Activated B cell treated with CpG ODN at 0.5 μM for 24 hours (primary cell): ENCODE measurements at places on chromosomes 1 and 21.

GRCh38 chr1:6999826-7000225 is 214.6 kb downstream of the CAMTA1 start:
- no peak overlapping the region for H3K4me3 ChIP-seq
- no peak for DNase-seq
- H3K27me3 ChIP-seq: peaks cover 16% of the 10 kb centered on the region
- no peaks in the 10 kb centered on the region for H3K36me3 ChIP-seq
- H3K4me1 ChIP-seq: no peaks in the 10 kb centered on the region
- H3K27ac ChIP-seq: no peak overlapping the region

DNA sequence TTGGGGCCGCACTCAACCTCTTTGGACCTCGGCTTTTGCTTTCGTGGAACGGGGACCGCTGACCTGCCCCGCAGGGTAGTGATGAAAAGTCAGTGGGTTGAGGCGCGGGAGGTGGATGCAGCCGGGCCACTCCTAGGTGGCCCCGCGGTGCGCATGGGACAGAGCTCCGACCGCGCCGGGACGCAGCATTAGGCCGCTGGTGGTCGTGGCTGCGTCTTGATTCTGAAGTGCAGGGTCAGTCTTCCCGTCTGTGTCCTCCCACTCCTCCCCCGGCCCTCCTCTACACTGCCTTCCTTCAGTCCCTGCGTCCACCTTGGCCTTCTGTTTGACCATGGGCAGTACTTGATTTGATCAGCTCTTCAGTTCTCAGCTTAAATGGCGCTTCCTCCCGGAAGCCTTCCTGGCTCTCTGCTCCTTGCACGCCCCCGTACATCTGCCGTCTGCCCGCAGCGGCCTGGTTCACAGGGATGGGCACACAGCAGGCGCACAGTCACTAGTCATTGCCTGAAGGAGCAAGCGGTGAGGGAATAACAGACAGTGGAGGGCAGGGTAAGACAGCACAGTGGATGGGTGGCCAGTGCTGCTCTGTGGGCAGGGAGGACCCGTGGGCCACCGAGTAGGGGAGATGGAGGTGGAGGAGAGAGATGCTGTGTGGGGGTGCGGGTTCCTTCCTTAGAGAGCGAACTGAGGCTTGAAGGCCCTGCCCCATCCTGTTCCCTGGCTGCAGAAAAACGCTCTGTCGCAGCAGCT is 633 bp downstream of the THEMIS2 start:
- peaks cover 18% of the 10 kb centered on the region for H3K36me3 ChIP-seq
- DNase-seq: no peak
- no peaks in the 10 kb centered on the region for H3K27me3 ChIP-seq
- H3K4me1 ChIP-seq: peaks cover 59% of the 10 kb centered on the region

- no peaks in the 10 kb centered on the region for H3K36me3 ChIP-seq
- no peak overlapping the region for H3K4me3 ChIP-seq
- no peak for DNase-seq
- no peak overlapping the region for H3K27ac ChIP-seq
- H3K4me1 ChIP-seq: no peaks in the 10 kb centered on the region
- no peaks in the 10 kb centered on the region for H3K27me3 ChIP-seq
These were observed 25.1 kb downstream of the CDCP2 start for GRCh38 chr1:54127594-54128300.

GRCh38 chr1:150207281-150207971 is 28.5 kb downstream of the ANP32E start:
- no peaks in the 10 kb centered on the region for H3K36me3 ChIP-seq
- H3K4me3 ChIP-seq: no peak overlapping the region
- H3K27me3 ChIP-seq: peaks cover 2% of the 10 kb centered on the region

GRCh38 chr1:154744352-154745035 is 125.6 kb downstream of the KCNN3 start:
- H3K27ac ChIP-seq: no peak overlapping the region
- peaks cover 11% of the 10 kb centered on the region for H3K4me1 ChIP-seq
- H3K27me3 ChIP-seq: peaks cover 56% of the 10 kb centered on the region
- no peaks in the 10 kb centered on the region for H3K36me3 ChIP-seq

- H3K4me1 ChIP-seq: peaks cover 19% of the 10 kb centered on the region
- no peaks in the 10 kb centered on the region for H3K27me3 ChIP-seq
- DNase-seq: no peak
- H3K4me3 ChIP-seq: peak overlapping the region; percentile 8
- H3K36me3 ChIP-seq: peaks cover 10% of the 10 kb centered on the region
- no peak overlapping the region for H3K27ac ChIP-seq
These were observed 1.8 kb upstream of the CTPS1 start for GRCh38 chr1:40977716-40978115.

- H3K27me3 ChIP-seq: peaks cover 52% of the 10 kb centered on the region
- peak overlapping the region; percentile 53 for H3K4me3 ChIP-seq
- DNase-seq: no peak
- H3K36me3 ChIP-seq: no peaks in the 10 kb centered on the region
- H3K4me1 ChIP-seq: peaks cover 16% of the 10 kb centered on the region
- no peak overlapping the region for H3K27ac ChIP-seq
These were observed 1.6 kb downstream of the COLGALT2 start for GRCh38 chr1:184035719-184036516.

GRCh38 chr1:235246022-235246948 is 81.7 kb downstream of the ARID4B start:
- no peak overlapping the region for H3K4me3 ChIP-seq
- DNase-seq: no peak

DNA sequence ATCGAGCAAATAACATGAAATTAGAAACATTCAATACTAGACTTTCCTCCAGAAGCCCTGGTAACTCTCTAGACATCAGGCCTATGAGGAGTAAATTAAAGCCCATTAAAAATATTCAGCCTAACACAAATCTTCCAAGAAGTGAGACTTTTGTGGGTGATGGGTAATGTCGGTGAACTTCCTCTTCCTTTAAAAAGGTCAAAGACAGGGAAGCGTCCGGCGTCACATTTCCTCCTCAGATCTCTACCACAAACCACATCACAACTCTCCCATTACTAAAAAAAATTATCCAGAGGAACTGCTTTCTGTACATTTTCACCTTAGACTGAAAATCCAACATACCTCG is 1.4 kb downstream of the EIF4G3 start:
- H3K27me3 ChIP-seq: no peaks in the 10 kb centered on the region
- peaks cover 22% of the 10 kb centered on the region for H3K36me3 ChIP-seq
